Right ventricle myocardium superior (tissue), 1 donor: ENCODE measurements at places on chromosomes 12 and 14.

- no peak for DNase-seq
Observed at GRCh38 chr12:64389154-64389553, 1.4 kb downstream of the C12orf56 start.

- no peak for DNase-seq
Observed at GRCh38 chr12:113921430-113921829, 44.7 kb downstream of the RBM19 start.

GRCh38 chr14:29458547-29458946 is 469.1 kb downstream of the PRKD1 start:
- no peak for DNase-seq

GRCh38 chr14:22740020-22740419 is 26.5 kb upstream of the OXA1L start:
- no peak for DNase-seq

DNA sequence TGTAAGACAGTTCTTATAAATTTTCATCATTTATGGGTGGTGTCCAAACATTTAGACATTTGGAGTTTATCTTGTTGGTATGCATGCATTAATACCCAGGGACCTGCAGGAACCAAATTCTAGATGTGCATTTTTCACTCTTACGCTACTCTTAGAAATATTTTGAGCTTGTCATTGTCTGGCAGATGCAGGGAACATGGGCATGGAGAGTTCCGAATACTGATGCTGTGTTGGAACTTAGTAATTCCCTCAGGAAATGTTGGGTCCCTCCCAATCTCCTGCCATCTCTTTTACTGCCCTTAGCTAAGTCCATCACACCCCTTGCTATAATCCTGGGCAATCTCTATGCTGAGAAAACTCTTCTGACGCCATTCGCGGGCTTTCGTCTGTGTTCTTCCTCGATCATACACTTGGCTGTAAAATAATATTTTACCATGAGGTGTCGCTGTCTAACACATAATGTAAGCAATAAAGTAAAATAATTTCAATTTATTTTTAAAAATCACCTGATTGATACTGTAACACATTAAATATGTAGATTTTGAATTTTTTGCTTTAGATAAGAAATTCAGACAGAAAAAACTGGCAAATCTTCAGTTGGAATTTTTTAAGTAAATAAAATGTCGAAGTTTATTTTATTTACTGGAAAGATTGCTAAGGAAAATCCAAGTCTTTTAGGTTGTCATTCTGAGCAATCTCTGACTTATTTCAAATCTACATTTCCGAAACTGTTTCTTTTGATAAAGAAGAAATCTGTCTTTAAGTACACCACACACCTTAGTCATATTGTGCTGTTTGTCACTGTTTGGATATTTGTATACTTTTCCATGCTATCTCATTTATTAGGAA is 304.1 kb upstream of the SSTR1 start:
- DNase-seq: no peak

DNA sequence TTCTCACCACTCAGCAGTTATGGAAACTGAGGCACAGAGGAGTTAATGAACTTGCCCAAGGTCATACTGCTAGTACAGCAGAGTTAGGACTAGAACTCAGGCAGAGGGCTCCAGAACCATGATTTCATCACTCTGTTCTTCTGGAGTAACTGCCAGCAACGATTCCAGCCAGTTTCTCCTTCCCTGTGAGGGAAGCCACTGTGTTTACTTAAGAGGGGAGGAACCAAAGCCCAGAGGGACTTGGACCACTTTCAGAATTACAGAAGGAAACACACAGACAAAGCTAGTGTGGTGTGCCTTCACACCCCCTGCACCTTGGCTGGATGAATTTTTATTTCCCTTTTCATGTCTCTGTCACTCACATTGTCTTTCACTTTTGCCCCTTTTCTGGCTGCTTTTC is 398.2 kb downstream of the DPF3 start:
- DNase-seq: no peak

GRCh38 chr12:49609875-49610154 is 4.4 kb upstream of the FAM186B start:
- DNase-seq: no peak

GRCh38 chr12:48979602-48980388 is 1.7 kb downstream of the WNT1 start:
- no peak for DNase-seq

GRCh38 chr12:96255077-96255476 is 60.9 kb downstream of the ELK3 start:
- peak; percentile 69 for DNase-seq

- no peak for DNase-seq
Observed at GRCh38 chr14:75363570-75364227, 64.1 kb upstream of the JDP2 start.

DNA sequence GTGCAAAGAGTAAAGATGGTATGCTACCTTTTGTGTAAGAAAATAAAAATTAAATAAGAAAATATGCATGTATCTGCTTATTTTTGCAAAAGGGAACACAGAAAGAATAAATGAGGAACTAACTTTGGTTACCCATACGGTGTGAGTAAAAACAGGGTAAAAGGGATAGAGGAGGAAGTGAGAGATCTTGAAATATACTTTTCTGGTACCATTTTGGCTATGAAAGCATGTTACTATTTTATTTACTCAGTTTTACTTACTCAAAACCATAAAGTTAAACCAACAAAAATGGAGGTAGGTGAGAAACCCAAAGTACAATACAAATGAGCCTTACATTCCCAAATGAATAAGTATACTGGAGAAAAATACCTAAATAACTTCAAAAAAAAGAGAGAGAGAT is 122.0 kb upstream of the EGLN3 start:
- DNase-seq: no peak

GRCh38 chr12:112885236-112885635 is 21.5 kb upstream of the OAS1 start:
- DNase-seq: no peak

DNA sequence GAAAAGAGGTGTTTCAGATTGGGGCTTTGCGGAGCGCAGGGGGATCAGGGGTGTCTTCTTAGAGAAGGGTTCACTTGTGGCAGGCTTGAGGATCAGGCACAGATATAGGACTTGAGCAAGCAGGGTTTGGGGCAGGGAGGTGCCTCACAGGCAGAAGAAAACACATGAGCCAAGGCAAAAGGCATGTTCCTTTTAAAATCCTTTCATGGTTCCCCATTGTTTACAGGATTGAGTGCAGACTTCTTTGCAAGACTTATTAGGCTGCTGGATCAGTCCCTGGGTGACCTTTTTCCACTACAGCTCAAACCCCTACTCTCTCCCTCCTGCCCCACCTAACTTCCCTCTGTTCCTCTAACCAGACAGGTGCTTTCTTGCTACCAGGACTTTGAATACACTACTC is 19.7 kb downstream of the HSPB8 start:
- DNase-seq: no peak

DNA sequence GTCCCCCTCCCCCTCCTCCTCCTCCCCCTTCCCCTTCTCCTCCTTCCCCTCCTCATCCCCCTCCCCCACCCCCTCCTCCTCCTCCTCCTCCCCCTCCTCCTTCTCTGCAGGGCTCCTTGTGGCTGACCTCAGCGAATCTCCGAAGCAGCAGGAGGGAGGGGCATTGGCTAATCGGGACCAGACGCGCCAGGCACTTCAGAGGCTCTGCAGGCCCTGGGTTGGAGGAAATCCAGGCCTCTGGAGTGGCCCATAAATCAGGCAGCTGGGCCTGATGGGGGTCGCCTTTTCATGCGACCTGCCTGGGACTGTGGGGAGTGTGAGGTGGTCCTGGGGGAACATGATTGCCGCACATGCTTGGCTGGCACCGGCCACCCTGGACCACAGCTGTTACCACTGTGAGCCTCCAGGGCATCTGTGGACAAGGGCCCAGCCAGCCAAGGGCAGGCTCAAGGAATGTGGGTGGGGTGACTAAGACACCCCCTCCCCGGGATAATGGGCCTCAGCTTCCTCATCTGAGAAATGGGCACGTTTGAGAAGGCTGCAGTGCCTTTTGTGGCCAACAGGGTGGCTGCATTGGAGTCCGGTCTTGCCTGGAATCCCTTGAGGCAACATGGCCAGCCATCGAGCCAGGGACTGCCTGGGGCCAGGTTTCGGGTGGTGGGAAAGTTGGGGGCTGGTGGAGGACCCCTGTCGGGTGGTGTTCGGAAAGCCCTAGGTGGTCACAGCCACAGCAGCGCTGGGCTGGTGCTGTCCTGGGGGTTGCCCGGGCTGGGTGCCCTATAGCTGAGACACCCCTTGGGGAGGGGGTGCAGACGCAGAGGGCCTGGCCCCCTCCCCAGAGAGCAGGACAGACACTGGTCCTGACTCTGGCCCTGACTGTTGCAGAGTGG is 12.0 kb downstream of the KIF26A start:
- DNase-seq: no peak

GRCh38 chr12:57726151-57726883 is 12.2 kb downstream of the AGAP2 start:
- DNase-seq: peak; percentile 85

GRCh38 chr12:39267886-39268285 is 175.0 kb downstream of the KIF21A start:
- DNase-seq: no peak

- DNase-seq: peak; percentile 84
Observed at GRCh38 chr12:111757361-111758119, 9.2 kb upstream of the ALDH2 start.

DNA sequence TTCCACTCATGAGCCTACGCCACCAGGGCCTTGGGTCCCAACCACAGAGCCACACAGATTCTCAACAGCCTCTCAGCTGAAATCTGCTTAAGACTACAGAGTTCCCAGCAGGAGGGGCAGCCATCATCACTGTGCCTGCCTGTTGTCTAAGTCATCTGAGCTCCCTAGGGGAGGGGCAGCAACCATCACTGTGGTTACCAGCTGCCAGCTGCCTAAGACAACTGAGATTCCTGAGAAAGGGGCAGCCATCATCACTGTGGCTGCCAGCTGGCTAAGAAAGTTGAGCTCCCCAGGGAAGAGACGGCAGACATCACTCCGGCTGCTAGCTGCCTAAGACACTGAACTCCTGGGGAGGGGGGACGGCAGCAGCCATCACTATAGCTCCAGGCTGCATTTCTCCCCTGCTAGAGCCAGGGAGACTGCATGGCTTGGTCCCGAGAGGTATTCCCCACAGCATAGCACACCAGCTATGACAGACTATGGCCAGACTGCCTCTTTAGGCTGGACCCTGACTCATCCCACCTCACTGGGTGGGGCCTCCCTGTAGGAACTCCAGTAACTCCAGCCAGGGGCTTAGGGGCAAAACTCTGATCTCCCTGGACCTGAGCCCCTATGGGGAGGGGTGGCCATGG is 37.2 kb upstream of the C14orf132 start:
- no peak for DNase-seq

GRCh38 chr12:71397433-71397954 is 42.1 kb upstream of the LGR5 start:
- no peak for DNase-seq

- peak; percentile 54 for DNase-seq
Observed at GRCh38 chr12:106113824-106114446, 24.8 kb downstream of the NUAK1 start.

- no peak for DNase-seq
Observed at GRCh38 chr14:52352061-52352491, 38.0 kb downstream of the PTGER2 start.

DNA sequence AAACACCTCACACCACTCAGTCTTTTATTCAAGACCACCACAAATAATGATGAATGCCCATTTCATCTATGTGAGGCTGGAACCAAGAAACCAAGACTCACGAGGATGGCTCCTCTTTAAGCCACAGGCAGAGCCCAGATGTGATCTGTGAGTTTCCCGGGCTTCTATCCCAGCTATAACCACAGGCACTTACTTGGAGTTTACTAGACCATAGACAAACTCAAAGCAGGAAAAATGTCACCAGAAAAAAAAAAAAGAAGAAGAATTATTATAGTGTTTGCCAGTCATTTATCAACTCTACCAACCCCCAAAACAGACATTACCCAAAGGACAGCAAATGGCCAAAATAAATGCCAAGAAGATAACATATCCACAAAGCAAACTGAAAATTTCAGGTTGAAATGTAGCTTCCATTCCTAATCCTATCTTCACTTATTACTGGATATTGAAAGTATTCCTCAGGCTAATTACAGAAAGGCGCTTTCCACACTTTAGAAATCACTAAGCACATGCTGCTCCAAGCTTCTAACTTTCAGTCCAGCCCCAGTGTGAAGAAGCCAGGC is 44.7 kb downstream of the ZFYVE1 start:
- no peak for DNase-seq

GRCh38 chr14:96119947-96120346 is 80.8 kb downstream of the C14orf132 start:
- no peak for DNase-seq

- DNase-seq: no peak
Observed at GRCh38 chr12:127342861-127343260, 924.1 kb upstream of the TMEM132C start.

GRCh38 chr14:74511966-74512830 is 18.6 kb downstream of the ISCA2 start:
- DNase-seq: peak; percentile 6

DNA sequence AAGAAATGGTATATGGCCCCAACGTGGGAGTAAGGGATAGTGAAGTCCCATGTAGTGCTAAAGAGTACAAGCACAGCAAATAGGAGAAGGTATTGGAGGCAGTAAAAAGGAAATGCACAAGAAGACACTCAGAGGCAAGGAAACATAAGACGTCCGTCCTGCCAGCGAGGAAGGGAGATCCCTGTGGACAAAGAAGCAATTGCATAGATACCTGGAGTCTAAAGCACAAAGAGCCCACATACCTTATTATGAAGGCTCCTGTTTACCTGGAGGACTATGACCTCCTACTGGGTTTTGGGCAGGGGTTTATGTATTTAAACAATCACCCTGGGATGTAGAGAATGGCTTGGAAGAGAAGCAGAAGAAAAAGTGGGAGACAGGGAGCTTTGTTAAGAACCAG is 341.2 kb upstream of the DCN start:
- DNase-seq: no peak

- peak; percentile 36 for DNase-seq
Observed at GRCh38 chr14:104316121-104316722, 177.8 kb downstream of the KIF26A start.

GRCh38 chr14:76644855-76645518 is 116.3 kb upstream of the VASH1 start:
- no peak for DNase-seq

GRCh38 chr12:100675432-100675831 is 101.9 kb downstream of the GAS2L3 start:
- DNase-seq: no peak

DNA sequence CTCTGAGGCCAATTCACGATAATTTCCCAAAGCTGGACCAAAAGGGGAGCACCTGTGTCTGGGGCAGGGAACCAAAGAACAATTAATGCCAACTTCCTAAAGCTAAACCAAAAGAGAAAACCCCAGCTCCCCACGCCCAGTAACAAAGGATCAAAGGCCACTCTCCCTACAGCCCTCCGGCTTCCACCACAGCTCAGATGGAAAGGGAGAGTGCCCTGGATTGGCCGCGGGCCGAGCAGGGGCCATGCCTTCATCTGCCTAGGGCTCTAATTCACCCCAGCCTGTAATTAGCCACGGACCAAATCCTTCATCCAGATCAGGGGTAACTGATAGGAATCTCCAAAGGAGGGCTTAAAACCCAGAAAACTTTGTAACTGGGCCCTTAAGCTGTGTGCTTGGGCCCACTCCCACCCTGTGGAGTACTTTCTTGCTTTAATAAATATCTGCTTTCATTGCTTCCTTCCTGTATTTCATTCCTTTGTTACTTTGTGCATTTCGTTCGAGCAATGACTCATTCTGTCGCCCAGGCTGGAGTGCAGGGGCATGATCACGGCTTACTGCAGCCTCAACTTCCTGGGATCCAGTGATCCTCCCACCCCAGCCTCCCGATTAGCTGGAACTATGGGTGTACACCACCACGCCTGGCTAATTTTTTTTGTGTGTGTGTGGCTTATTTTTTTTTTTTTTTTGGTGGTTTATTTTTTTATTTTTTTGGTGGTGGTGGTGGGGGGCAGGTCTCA is 65.5 kb upstream of the PPP4R3A start:
- no peak for DNase-seq
